MV-4-11 (cell line): ENCODE measurements at places on chromosomes 2 and 18.

GRCh38 chr2:172710584-172711047, 25.0 kb upstream of the RAPGEF4 start:
- peak; percentile 44 for DNase-seq

GRCh38 chr18:14922031-14922430, 174.1 kb downstream of the ANKRD30B start:
- DNase-seq, result no peak

- no peak for DNase-seq
These were observed 37.4 kb downstream of the SH3BP4 start for GRCh38 chr2:234989183-234989701.

DNA sequence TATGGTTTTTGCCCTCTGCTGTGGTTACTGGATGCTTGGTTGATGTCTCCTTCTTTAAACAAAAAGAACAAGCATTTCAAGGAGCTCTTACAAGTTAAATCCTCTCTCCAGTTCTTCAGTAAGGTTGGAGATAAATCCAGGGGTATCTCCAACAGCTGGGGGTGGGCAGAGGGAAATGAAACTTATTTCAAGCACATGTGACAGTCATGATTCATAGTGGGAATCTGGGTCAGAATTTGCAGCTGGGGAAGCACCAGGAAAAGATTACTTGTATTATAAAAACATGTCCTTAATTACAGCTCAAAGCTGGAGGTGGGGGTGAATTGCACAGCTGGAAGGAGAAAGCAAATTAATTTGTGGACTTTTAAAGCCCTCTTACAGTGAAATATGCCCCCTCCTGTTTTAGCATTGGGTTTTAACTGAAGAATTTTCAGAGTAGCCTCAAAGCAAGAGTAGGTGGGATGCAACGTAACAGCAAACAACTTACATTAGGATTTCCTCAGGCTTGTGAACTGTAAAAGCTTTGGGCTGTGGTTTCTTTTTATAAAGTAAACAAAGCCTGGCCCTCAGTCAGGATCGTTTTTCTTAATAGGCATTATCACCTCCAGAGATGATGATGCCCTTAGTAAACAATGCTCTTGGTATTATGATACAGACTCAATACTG, 596.4 kb downstream of the NYAP2 start:
- DNase-seq, result peak; percentile 51

DNA sequence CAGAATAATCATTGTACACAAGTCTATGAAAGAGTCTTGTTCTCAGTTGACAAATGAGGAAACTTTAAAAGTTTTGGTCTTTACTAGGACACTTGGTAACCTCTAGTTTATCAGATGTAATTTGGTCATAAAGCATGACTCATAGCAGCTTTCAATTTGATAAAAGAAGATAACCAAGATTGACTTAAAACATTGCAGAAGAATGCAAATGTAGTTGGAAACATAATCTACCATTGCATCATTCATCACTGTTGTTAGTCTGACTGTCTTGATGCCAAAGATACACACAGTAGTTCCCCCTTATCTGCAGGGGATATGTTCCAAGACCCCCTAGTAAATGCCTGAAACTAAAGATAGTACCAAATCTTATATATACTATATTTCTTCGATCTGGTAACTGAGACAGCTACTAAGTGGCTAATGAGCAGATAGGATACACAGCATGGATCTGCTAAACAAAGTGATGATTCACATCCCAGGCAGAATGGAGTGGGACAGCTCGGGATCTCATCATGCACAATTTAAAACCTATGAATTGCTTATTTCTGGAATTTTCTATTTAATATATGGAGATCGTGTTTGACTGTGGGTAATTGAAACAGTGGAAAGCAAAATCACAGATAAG, 131.4 kb upstream of the CCDC68 start:
- peak; percentile 22 for DNase-seq

- no peak for DNase-seq
These were observed 43.7 kb upstream of the RIT2 start for GRCh38 chr18:43159086-43159770.

- no peak for DNase-seq
These were observed 107.8 kb downstream of the CTNNA2 start for GRCh38 chr2:79620679-79621078.

GRCh38 chr2:108182489-108182888, 57.3 kb upstream of the SULT1C3 start:
- no peak for DNase-seq

- DNase-seq, result no peak
These were observed 3.4 kb upstream of the CYP1B1 start for GRCh38 chr2:38079116-38080052.

- no peak for DNase-seq
These were observed 17.9 kb downstream of the GKN1 start for GRCh38 chr2:68992341-68992740.

GRCh38 chr2:224638301-224638823, 53.2 kb upstream of the CUL3 start:
- DNase-seq, result peak; percentile 52

- peak; percentile 28 for DNase-seq
These were observed 60.3 kb upstream of the RPL31 start for GRCh38 chr2:100941646-100942240.

DNA sequence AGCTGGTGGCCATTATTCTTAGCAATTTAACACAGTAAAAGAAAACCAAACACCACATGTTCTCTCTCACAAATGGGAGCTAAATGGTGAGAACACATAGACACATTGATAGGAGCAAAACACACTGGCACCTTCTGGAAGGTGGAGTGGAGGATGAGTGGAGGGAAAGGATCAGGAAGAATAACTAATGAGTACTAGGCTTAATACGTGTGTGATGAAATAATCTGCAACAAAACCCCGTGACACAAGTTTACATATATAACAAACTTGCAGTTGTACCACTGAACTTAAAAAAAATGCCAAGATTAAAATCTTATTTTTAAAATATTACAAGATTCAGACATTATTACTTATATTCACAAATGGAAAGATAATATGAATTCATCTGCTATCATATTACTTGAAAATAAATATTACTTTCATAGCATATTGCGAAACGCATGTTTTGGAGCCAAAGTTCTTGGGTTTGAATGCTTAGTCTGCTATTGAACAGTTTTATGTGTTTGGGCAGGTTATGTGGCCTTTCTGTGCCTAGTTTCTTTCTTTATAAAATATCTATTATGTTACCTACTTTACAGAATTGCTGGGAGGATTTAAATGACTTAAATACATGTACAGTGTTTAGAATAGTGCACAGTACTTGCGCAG, 20.5 kb downstream of the ANKRD62 start:
- no peak for DNase-seq

DNA sequence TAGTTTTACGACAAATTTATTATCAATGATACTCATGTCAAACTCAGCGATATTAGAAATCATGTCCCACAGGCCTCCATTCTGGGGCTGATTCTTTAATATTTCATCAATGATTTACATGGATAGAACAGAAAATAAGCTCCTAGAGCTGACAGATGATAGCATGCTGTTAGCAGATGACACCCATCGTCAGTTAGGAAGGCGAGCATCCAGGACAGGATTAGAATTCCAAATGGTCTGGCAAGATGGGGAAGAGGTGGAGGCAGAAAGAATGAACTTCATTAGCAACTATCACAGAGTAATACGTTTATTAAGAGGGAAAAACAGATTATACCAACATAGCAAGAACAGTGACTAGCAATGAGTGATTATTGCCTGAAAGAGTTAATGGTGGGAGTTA, 46.2 kb upstream of the ACVR1 start:
- no peak for DNase-seq

DNA sequence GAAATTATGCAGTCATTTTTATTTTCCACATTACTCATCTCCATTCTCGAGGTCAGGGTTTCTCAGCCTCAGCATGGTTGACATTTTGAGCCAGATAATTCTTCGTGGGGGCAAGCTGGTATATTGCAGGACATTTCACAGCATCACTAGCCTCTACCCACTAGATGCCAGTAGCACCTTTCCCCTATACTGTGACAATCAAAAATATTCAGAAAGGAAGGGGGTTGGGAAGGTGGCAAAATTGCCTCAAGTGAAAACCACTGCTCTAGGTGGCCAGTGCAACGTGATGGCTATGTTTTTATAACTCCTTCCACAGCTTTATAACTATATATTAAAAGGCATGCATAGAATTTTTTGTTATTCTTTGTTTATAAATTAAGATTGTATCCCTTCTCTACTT, 294.5 kb downstream of the CNTNAP5 start:
- no peak for DNase-seq

- DNase-seq, result no peak
These were observed 42.2 kb upstream of the TPO start for GRCh38 chr2:1371082-1371481.

DNA sequence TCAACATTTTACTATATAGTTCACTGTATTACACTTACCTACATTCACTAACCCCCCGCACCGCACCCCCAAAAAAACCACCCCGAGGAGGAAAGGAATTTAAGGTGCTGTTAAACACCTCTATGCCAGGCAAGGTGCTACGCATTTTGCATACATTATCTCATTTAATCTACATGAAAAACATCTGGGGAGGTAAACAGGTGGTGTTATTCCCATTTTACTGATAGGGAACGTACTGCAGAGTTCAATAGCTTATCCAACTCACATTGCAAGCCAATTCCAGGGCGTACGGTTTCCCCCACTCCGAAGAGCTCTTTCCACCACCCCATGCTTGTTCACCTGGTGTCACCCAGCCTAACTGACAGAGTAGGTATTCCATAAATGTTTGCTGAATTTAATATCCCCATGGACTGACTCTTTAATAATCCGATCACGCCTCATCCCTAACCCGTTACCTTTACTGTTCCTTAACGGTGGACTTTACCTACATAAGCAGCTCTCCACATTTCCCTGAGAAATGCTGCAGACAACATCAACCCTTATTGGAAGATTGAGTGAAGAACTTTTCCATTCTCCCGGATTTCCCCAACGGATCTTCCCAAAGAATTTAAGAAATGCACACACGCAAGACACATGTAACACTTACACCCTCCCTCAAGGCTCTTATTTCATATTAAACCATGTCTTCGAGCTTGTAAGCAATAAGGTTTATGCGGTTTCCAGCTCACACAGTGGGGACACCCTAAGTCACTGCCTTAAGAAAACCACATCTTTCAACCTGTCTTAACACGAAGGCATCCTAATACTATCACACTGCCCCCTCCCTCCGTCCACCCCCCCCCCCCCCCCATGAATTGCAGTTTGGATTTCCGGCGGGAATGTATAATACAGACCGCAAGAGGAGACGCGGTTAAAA, 1.2 kb downstream of the RAPH1 start:
- peak; percentile 17 for DNase-seq

- no peak for DNase-seq
These were observed 41.4 kb upstream of the DTNB start for GRCh38 chr2:25714740-25715139.

DNA sequence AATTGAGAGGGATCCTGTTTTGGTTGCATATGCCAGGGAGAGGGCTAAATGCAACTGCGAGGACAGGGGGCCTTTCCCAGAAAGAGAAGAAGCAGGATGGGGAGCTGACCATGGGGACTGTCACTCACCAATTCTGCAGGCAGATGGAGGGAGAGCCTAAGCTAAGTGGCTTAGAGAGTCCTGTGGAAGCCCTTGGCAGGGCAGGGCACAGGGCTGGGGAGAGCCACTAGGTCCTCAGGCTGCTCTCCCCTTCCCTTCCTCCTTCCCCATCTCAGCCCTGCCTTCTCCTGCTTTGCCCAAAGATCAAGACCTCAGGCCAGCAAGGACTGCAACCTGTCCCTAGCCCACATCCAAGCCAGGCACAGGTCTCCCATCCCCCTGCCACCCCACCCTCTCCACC, 24.4 kb upstream of the CATIP start:
- DNase-seq, result no peak

DNA sequence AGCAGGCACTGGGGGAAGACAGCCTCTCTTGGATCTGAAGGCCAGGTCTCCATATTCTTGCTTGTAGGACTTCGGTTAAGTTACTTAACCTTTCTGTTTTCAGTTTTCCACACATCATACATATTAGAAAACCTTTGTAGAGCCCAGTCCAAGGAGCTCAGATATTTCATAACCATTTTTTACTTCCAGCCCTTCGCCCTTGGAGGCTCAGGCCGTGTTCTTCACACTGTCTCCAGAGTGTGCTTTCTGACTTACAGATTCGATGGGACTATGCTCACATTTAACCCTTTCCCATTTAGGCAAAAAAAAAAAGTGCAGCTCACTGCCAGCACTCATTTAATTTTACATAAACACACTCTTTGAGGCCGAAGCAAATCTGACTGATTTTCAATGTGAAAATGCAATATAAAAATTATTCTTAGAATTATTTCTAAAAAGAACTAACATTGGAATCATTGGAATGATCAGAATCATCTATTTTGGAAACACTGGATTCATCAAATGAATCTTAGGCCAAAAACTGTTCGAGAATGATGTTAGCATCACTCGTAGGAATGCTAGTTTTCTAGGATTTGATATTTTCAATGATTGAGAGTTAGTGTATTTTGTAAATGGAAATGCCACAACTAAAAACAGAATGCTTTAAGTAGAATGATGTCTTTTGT, 55.0 kb downstream of the MTHFD2 start:
- no peak for DNase-seq

DNA sequence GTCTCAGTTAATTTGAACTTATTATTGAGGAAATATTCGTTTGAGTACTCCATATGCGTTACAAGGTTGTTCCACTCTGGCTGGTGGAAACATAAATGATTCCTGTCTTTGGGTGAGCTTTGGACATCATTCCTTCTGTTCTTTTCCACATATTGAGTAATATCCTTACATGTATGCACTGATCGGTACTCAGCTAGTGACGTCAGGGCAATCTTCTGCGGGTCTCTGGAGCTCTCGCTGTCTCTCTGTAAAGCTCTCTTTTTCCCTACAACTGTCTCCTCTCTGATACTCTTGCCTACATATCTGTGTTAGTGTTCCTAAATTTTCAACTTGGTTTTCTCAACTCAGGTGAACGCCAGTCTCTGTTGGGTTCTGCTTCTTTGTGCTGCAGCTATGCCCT, 23.4 kb upstream of the IL36G start:
- no peak for DNase-seq

DNA sequence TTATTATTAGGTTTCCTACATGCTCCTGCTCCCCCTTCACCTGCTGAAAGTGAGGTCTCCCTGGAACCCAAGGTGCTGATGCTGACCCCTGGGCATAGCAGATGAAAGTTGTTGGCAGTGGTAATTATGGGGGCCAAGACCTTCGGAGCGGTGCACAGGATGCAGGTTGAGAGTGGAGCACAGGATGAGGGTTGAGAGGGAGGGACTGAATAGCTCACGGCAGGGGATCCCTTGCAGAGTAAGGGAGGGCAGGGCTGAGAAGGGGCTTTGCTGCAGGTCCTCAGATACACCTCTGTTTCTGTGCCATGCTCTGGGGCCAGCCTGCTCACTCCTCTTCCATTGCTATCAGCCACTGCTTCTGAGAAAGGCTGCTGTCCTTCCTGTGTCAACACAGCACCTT, 163.3 kb downstream of the FHOD3 start:
- no peak for DNase-seq

DNA sequence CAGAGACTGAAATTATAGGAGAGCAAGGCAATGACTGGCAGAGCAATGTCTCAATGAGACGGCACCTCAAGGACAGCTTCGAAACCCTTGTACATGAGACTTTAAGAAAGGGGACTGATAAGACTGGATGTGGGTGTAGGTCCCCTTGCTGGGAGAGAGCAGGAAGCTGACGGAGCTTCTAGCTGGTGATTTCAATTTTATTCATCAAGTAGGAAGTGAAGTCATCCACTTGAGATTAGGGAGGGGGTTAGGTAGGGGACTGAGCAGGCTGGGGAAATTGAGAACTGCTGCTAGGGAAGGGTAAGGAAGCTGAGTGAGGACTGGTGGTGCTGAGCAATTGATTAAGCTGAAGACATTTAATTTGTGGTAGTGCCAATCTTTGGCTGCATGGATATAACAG, 99.5 kb upstream of the ITGB6 start:
- no peak for DNase-seq

GRCh38 chr2:239884875-239885274, 140.3 kb downstream of the NDUFA10 start:
- DNase-seq, result no peak

- no peak for DNase-seq
These were observed 23.3 kb upstream of the NFATC1 start for GRCh38 chr18:79372461-79372860.
